ENCODE measurements at places on chromosomes 1 and 21.

DNA sequence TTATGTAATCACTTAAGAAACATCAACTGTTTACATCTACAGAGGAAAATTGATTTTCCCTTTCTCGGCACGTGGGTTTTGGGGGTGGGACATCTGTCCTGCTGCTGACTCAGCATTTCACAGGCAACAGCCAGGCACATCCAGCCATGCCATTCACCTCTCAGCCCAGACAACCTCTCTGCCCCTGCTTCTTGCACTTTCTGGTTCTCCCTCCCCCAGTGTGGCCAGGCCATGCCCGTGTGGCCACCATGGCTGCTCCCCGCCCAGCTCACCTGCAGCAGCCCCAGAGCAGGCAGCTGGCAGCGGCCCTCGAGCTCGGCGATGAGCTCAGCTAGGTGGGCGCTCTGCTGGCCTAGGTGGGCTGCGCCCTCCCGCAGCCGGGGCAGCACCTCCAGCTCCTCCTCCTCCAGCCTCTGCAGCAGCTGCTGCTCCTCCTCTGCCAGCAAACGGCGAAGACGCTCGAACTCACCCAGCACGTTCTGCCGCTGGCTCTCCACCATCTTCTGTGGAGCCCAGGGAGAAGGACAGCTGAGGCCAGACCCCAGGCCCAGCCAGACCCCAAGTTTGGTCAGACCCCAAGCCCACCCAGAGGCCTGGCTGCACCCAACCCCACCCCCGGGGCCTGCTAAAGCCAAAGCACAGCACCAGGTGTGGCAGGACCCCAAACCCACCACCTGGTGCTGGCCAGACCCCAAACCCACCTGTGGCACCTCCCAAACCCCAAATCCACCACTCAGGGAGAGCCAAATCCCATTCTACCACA is 5.8 kb downstream of the TRIM11 start:
- DNase-seq: no peak

DNA sequence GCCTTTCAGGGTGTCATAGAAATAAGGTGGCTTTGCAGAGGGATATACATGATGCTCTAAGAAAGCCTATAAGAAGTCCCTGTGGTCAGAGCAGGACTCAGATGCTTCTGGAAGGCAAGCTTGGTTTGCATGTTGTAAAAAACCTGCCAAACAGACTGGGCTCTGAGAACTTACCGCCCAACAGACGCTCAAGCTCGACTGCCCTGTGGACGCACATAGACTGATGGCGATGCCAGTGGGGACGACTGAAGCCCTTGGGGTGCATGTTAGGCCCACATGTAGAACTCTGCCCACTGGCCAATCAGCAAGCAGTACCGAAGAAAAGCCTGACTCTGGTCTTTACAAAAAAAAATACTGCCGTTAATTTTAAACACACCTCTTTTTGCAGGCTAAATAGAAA is 133.8 kb downstream of the NAV1 start:
- DNase-seq: no peak

DNA sequence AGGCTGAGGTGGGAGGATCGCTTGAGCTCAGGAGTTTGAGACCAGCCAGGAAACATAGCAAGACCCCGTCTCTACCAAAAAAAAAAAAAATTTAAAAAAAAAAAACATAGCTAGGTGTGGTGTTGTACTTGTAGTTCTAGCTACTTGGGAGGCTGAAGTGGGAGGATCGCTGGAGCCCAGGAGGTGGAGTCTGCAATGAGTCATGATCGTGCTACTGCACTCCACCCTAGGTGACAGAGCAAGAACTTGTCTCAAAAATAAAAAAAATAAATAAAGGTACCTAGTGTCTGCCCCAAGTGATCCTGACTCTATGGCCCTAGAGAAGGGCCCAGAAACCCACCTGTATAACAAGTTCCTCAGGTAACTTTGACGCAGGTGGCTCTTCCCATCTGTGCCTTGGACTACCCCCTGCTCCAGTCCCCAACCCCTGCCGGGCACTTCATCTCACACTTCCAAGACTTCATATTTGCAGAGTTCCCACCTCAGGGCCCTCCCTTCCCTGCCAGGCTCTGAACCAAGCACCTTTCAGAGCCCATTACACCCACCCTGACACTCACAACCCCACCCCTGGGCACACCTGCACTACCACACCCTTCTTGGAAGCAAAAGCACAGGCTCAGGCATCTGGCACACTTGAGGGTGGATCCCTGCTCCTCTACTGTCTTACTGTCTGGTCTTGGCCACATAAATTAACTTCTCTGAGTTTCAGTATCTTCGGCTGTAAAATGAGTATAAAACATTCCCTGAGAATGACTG is 80.2 kb upstream of the KLHDC7A start:
- DNase-seq: no peak

- DNase-seq: no peak
These were observed 607 bp downstream of the BTG3 start for GRCh38 chr21:17612023-17612564.

GRCh38 chr21:15468368-15468767 is 261.4 kb upstream of the USP25 start:
- DNase-seq: no peak

- no peak for DNase-seq
These were observed 554 bp downstream of the ZNF281 start for GRCh38 chr1:200409203-200409760.

- DNase-seq: no peak
These were observed 14.5 kb downstream of the HHAT start for GRCh38 chr1:210342986-210343780.

DNA sequence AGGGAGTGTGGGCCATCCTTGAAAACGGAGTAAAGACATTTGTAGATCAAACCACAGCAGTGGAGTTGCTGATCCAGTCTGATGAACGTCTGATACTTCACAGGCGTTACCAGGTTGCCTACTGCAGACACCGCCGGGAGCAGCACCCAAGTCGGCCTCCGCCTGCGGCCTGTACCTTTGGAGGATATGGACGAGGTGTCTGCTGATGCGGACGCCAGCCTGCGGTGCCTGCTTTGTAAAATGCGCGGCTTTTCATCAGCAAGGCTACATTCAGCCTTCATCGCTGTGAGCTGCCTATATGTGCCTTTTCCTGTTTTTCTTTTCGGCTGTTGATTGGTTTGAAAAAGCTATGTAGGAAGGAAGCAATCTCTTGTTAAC is 16.0 kb downstream of the SLX9 start:
- DNase-seq: no peak

- no peak for DNase-seq
These were observed 75.1 kb upstream of the WLS start for GRCh38 chr1:68307378-68307787.

GRCh38 chr1:101738475-101738874 is 258.3 kb downstream of the OLFM3 start:
- no peak for DNase-seq

DNA sequence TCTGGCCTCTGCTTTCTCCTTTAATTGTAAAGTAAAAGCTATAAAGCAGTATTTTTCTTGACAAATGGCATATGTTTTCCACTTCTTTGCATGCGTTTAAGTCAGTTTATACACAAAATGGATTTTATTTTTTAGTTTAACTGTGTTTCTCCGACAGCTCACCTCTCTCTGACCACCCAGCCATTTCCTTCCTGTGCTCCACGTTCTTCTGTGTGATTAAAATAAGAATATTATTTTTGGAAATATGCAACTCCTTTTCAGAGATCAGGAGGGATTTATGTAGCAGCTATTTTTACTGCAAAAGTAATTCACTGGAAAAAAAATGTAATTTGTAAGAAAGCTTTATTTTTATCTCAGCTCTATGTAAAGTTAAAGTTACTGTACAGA is 18.0 kb downstream of the ETS2 start:
- no peak for DNase-seq

DNA sequence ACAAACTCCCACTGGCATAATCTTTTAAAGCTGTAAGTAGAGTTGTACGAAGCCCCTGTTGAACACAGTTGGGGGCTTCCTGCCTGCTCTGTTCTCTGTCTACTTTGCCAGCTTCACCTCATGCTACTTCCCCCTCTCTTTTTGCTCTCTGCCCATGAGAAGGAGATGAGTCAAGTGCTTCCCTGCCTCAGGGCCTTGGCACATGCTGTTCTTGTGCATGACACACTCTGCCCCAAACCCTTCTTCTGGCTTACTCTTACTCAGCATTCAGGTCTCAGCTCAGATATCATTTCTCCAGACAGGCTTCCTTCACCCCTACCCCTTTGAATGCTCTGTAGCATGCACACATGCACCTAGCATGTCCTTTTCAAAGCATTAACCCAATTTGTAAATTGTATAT is 208.8 kb downstream of the FOXD2 start:
- DNase-seq: no peak

- DNase-seq: no peak
These were observed 110.3 kb downstream of the DUSP10 start for GRCh38 chr1:221631556-221631955.

- no peak for DNase-seq
These were observed 8.8 kb upstream of the AHCYL1 start for GRCh38 chr1:109975718-109976117.

- no peak for DNase-seq
These were observed 39.5 kb downstream of the PTPRC start for GRCh38 chr1:198678301-198678836.

GRCh38 chr1:95247607-95248006 is 13.6 kb downstream of the RWDD3 start:
- no peak for DNase-seq

DNA sequence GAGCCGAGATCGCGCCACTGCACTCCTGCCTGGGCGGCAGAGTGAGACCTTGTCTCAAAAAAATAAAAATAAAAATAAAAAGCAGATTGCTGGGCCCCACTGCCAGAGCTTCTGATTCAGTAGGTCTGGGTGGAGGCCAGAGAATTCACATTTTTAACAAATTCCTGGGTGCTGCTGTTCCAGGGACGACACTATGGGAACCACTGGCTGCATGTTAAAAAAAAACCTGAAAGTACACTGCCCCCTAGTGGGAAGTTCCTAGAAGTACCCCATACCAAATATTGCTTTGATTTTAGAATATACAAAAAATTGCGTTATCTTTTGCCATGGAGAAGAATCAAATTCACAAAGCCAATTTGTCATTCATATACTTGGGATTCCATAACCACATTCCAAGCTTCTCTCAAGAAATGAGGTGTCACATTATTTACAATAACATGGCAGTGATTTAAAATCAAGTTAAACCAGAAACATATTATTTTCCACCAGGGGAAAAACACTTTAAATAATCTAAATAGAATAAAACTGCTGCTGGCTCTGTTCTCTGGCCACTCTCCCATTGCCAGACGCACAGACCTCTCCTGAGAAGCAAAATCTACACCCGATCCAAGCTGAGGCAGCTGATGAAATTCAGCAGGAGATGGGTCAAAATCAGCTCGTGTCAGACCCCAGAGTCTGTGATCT is 27.4 kb downstream of the SYF2 start:
- peak; percentile 38 for DNase-seq

DNA sequence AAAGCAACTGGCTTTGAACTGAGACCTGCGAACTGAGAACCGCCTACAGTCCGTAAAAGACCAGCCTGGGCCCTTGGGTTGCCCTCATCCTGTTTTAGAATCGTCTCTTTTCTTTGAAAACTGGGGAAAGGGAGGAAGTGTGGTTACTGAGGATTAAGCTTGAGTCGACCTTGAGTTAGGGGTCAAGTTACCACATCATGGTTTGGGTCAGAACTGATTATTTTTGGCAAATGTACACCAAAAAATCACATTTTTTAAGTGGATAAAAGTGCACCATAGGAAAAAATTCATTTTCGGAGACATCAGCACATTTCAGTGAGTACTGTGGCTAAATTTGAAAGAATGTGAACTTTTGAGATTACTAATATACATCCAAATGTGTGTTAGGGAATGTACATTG is 76.9 kb upstream of the KAZN start:
- no peak for DNase-seq

DNA sequence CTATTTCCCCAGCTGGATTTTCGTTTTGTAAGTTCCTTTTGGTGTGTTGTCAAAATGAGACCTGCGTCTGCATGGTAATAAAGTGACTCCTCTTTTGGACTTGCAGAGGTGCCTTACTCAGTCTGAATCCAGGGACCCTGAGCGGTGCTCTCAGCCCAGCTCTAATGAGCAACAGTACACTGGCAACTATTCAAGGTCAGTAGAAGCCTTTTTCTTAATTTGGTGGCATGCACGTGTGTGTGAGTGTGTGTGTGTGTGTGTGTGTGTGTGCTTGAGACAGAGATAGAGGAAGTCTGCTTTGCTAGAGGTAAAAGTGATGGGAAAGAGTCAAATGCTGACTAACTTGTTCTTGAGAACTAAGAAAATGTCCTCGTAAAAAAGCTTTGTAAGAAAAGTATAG is 105.4 kb downstream of the CD247 start:
- no peak for DNase-seq

Measured in HCT116 (cell line).